ENCODE measurements at places on chromosomes 6 and 20. TPM values are rescaled to one million over a fixed set of nuclear protein-coding genes. Genes with fewer than 3 reads are reported as not detected.

DNA sequence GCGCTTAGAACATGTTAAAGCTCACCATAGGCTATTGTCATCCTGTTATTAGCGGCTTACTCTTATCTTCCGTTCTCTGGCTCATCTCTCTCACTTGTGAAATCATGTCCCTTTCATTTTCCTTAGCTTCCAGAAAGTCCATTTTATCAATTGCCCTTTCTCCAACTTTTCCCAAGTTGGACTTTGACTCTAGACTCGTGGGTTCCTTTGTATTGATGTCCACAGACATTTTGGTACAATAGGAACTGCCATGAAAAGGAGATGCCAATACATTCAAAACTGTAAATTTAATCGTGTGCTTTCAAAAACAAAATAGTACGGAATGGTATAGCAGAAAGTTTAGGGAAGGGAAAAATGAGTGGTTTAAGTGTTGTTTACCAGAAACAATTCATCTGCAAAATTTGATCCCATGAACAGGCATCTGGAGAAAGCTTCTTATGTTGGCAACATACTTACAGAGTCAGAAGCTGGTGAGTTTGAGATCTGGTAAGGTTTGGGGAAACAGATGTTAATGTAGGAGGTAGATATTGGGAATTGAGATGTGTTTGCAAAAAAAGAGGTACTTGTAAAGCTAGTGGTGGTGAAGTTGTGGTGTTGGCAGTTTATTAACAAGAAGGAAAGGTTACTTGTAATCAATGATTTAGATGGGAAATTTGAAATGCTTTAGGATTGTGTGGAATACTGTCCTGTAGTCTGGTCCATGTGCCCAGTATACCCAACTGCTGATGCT, 10.2 kb upstream of the HIVEP1 start:
- DNase-seq = no peak

DNA sequence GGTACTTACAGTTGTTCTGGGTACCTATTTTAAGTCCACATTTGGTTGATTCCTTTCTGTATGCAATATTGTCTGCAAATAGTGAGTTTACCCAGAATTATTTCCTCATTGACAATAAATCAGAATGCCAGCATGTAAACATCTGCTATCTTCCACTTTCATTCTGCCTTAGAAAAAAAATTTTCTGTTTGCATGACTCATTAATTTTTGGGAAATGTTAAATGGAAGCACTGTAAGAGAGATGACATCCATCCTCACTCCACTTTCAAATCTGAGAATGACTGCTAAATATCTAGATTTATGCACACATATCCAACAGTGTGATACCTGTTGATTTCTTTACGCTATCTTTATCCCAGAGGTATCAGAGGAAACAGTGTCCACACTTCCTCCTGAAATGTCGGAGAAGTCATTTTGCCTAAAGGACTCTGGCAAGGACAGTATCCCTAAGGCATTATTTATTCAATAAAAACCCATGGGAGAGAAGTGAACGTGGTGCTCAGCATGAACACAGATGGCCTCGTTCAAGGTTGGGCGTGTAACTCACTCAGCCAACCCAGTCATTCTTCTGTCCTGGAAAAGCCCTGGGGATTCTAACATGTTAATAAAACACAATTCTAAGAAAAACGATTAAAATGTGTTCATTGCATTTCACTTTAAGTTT, 780.9 kb downstream of the QKI start:
- no peak for DNase-seq

DNA sequence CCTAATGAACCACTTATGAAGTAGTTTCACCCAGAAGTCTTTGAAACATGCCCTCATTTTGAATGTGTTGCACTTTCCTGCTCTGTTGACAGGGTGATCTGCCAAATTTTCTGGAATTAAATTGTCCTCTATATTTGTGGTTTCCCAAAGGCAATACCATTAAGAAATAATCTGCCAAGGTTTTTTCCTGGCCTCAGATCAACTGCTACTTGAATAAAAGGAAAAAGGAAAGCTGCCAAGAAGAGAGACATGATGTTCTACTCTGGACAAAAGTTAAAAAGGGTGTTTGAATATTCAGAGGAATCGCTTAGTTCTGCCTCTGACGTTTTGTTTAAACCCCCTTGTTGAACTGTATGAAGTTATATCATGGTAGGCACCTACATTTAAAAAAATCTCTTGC, 37.4 kb upstream of the ARMH2 start:
- DNase-seq = no peak

Gene ISM1
- total RNA-seq = not detected

DNA sequence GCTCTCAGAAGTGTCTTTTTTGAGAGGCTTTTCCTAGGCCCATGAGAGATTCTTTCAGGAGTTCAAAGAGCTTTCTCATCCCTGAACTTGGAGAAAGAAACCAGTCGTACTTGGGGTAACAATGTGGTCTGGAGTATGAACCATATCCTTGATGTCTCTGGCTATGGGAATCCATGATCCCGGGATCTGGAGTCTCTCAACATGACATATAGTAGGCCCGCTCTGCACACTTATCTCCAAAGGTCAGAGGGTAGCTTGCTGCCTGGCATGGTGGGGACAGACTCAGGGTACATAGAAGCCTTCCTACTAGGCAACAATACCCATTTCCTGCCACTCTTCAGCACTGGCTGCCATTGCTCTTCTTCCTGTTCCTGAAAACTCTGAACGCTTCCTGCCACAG, 42.2 kb upstream of the NFATC2 start:
- no peak for DNase-seq

DNA sequence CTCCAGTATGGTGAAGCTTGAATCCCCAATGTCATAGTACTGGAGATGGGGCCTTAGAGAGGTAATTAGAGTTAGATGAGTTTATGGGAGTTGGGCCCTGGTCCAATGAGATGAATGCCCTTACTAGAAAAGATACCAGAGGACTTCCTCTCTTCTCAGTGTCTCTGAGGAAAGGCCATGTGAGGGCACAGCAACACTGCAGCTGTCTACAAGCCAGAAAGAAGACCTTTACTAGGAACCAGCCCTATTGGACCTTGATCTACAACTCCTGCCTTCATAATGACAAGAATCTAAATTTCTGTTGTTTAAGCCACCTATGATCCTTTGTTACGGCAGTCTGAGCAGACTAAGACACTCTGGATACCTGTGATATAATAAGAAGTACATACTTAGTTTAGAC, 31.4 kb upstream of the AKAP7 start:
- no peak for DNase-seq

Gene MCHR2
- total RNA-seq = not detected

All from renal cortical epithelial cell (primary cell).